ENCODE measurements at places on chromosomes 2 and 18.

DNA sequence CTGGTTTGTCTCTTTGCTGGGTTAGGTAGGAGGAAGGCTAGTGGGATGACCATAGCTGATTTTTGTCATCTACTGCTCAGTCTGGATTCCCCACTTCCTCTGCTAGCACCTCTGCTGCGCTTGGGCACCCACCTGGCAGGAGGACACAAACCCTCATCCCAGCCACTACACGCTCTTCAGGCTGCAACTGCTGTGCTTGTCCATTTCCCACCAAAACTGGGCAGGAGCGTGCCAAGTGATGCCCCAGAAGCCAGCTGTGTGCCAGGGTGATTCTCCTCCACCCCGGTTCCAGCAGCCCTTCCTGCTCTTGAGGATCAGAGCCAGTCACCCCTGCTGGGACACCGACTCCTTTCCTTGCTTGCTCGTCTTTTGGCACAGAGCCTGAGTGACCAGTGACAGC, 15.7 kb upstream of the PER2 start:
- no peak for DNase-seq

- DNase-seq: no peak
Measured at GRCh38 chr2:65161551-65162100, 31.7 kb upstream of the RAB1A start.

DNA sequence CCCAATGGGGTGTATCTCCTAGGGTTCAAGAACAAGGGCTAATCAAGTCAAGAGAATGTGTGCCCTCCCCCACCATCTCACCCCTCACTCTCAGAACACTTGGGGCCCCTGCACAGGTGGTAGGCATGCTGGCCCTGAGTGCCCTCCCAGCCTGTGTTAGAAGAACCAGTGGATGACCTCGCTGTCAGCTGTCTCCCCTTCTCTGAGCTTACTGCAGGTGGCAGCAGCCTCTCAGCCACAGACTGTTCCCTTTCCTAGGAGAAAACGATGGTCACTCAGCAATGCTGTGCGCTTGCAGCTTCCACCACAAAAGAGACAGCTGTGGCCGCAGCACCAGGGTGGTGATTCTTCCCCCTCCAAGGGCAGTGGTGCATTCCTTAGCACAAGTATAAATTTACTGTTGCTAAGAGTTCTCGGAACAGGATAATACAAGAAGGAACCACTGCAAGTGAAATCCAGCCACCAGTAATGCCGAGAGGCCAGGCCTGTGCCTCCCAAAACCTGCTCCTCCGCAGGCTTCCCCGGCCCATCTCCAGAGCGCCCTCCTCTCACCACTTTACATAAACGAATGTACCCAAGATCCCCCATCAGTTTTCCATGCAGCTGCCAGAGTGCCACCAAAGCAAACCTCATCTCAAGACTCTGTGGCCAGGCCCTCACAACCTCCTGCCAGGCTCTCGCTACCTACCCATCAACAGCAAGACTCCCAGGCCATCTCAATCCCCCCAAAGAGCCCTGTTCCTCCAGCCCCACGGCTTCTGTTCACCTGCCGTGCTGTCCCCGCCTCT, 935 bp upstream of the RAMP1 start:
- DNase-seq: peak; percentile 64

GRCh38 chr2:3005859-3006501, 371.6 kb downstream of the EIPR1 start:
- DNase-seq: no peak

- DNase-seq: no peak
Measured at GRCh38 chr2:155766342-155767115, 566.0 kb downstream of the NR4A2 start.

GRCh38 chr2:171547720-171548119, 25.4 kb downstream of the CYBRD1 start:
- DNase-seq: no peak

DNA sequence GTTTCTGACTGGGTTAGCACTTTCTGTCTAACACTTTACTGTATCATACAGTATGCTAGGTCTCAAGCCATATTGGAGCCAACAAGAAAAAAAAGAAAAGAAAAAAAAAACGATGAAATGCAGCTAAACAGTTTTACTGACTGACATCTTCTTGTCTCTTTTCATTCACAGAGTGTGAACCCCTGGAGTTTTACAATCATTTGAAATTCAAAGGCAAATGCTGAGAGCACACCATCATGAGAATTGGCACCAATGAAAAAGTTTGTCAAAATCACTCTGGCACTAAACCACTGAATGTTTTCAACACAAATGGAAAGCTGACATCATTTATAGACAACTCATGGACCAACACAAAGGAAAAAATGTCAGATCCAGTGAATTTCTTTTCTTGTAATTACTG, 513.3 kb downstream of the LRRTM4 start:
- no peak for DNase-seq

GRCh38 chr2:118979152-118979861, 37.3 kb downstream of the MARCO start:
- DNase-seq: no peak

DNA sequence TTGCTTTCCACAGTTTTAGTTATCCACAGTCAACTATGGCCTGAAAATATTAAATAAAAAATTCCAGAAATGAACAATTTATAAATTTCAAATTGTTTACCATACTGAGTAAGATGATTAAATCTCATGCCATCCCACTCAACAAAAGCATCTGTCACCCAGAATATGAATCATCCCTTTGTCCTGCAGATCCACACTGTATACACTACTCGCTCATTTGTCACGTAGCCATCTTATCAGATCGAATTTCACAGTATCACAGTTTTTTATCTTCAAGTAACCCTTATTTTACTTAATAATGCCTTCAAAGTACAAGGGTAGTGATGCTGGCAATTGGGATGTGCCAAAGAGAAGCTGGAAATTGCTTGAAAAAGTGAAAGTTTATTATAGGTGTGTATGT, 291.8 kb upstream of the LRATD1 start:
- no peak for DNase-seq

DNA sequence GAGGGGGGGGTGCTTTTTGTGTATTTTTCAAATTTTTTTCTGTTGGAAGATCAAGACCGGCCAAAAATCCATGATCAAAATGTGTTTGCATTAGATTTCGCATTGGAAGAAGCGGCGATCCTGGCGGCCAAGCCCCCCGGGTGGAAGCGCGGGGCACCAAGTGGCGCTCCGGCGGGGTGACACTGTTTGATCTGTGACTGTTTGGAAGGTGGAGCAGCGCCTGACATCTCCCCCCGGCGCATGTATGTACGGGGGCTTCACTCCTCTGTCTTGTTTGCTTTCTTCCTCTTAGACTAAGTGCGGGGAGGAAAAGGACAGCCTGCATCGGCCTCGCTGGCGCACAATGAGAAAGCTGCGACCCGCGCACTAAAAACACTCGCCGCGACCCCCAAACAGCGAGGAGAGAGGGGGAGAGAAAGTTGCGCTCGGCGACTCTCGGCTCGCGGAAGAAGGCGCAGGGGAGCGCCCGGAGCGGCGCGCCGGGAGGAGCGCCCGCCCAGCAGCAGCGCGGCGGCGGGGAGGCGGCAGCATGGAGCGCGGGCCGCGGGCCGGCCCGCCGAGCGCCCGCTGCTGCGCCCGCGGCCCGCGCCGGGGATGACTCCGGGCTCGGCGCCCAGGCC, 515 bp downstream of the TSHZ1 start:
- no peak for DNase-seq

DNA sequence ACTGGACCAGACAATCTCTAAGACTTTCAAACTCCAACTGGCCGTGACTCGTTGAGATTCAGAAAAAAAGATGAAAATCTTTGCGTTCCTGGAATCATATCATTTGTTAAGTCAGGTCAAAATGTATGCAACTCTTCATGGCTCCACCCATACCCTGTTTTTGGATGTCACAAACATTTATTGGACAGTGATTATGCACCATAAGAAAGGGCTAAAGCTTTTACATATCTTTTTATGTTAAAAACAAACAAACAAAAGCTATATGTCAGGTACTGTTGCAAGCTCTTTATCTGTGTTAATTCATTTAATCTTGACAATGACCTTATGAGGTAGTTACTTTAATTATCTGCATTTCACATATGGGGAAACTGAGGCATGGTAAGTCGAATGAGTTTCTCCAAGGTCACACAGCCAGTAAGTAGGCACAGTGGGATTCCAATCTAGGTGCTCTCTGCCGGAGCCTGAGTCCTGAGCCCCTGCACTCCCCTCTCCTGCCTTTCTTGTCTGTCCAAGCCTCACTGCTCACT, 145.7 kb upstream of the MYCN start:
- no peak for DNase-seq

DNA sequence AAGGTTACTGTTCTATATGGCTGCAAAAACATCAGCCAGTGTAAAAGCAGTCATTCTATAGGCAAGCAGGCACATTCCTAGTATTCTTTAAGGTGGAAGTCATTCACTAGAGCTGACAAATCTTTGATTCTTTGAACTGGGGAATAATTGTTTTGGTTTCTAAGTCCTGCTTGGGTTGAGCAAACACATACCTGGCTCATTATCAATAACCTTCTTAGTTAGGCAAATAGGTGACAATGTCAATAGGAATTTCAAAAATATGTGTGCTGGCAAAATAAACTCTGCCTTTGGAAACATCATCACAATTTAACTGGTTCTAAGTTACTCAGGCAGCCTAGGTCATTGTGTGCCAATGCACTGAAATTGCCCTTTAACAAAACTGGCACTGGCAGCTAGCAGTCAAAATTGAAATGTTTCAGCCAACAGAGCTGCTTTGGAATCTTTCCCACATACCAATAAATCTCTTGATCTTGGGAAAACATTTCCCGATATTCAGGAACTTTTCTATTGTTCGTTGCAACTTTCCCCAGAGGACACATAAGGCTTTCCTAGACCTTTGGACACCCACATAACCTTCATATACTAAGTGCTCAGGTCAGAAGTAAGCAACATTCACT, 402.0 kb upstream of the MMADHC start:
- no peak for DNase-seq

GRCh38 chr2:238967031-238967977, 119.4 kb downstream of the TWIST2 start:
- DNase-seq: no peak

DNA sequence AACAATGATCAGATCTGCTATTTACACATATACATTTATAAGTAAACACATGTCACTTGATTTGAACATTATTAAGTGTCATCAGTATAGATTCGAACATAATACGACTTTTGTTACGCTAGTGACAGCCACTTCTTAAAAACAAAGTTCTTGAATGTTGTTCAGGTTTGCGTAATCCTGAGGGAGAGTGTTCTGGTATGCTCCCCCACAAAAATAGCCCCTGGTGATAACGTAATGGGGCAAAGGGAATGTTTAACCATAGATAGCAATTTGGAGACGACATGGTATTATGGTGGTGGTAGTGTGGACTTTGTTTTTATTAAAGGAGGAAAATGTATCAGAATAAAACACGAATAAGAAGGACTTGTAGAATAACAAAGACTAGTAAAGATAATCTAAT, 90.6 kb downstream of the PLEKHM3 start:
- no peak for DNase-seq

GRCh38 chr2:196558497-196558896, 81.0 kb upstream of the CCDC150 start:
- no peak for DNase-seq

DNA sequence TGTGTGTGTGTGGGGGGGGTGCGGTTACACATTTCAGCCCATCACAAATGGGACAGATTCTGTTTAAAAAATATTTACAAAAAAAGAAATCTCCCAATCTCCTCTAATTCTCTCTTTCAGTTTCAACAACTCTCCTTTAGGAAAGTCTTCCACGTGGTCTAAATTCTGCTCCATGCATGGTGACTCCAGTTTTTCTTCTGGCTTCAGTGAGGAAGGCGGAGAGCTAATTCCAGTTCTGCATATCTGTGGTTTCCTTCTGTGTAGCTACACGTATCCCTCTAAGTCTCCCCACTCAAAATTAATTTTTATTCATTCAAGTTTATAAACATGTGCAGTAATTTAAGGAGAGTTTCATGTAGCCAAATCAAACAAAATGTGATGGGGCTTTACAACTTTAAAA, 111.6 kb downstream of the SLC4A3 start:
- no peak for DNase-seq

DNA sequence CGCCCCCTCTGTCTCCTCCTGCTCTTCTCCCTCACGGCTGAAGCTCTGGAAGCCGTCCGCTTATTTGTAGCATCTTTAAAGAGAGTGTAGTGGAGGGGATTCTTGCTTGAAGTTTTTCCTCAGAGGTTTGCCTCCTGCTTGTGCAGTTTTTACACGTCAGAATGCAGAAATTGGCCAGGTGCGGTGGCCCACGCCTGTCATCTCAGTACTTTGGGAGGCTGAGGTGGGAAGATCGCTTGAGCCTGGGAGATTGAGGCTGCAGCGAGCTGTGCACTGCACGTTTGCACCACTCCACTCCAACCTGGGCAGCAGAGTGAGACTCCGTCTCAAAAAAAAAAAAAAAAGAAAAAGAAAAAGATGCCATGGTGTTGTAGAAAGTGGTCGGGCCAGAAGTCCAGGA, 69.0 kb downstream of the ITGB1BP1 start:
- no peak for DNase-seq

GRCh38 chr2:63858291-63858690, 16.6 kb downstream of the UGP2 start:
- no peak for DNase-seq

DNA sequence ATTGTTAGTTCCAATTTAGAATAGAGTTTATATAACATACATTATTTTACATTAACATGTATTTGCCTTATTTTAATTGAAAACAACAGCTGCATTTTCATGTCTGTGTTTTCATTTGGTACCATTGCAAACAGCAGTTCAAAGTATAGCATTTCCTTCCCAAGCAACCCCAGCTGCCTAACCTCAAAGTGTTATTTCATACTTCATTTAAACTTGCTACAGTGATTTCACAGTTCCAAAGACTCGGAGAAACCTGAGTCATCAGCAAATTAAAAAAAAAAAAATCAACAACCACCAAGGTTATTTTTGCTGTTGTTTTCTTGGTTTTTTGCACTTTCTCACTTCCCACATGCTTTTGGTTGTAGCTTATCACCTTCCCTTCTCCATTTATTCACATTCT, 236.5 kb upstream of the SPHKAP start:
- DNase-seq: peak; percentile 5

GRCh38 chr18:38961880-38962279, 1396.3 kb upstream of the CELF4 start:
- no peak for DNase-seq

- DNase-seq: no peak
Measured at GRCh38 chr2:205822579-205822978, 140.3 kb downstream of the NRP2 start.

GRCh38 chr2:99810225-99810624, 320.4 kb upstream of the REV1 start:
- no peak for DNase-seq

DNA sequence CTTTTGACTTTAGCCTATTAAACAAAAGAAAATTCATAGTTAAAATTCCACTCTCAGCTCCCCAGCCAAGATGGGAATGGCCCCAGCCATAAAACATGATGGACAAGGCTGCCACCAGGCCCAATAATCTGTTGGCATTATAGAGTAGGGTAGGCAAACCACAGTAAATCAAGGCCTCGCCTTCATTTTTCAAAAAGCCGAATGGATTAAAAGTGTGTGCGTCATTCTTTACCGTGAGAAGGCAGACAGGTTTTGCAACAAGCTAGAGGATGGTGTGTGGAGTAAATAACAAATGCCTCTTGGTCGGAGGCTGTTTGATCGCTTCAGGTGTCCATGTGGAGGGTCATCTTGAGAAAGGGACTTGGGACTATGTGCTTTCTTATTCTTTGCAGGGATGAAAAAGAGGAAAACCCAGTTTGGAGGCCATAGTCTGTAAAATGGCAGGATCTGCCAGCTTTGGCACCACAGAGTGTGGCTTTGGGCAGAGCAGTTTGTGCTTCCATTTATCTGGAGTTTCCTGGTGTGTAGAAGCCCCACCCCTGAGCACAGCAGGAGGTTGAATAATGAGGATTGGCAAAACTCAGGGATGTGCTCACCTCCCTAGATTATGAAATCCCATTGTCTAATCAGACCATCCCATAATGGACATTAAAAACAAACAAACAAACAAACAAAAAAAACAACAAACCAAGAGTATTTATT, 57.1 kb upstream of the ITGB6 start:
- no peak for DNase-seq

Data from muscle of arm (tissue), 14 donors.